ENCODE measurements at places on chromosomes 1 and 21. TPM values are rescaled to one million over a fixed set of nuclear protein-coding genes. Genes with fewer than 3 reads are reported as not detected.

The CD34 gene
- total RNA-seq = 41.0 TPM

GRCh38 chr1:14136881-14137280 is 436.9 kb downstream of the PRDM2 start:
- DNase-seq = no peak
- H3K4me1 ChIP-seq = peaks cover 4% of the 10 kb centered on the region
- H3K36me3 ChIP-seq = no peaks in the 10 kb centered on the region
- H3K4me3 ChIP-seq = no peak overlapping the region
- H3K27ac ChIP-seq = no peak overlapping the region

DNA sequence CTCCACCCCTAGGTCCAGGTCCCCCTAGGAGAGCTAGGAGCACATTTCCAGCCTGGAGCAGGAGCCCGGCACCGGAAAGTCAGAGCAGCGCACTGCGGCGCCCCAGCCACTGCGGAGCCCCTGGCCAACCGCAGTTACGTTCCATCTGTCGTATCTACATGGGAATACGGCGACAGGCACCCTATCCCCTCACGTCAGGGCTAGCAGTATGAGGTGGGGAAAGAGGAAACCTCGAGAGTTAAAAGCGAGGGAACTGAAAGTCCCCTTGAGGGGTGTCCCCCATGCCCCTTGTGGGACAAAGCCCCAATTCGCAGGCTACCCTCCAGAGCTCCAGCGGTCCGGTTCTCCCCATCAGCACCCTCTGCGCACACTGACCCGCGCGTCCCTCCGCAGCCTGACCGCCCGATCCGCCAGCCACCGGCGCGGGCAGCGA is 995 bp downstream of the COLGALT2 start:
- H3K36me3 ChIP-seq = no peaks in the 10 kb centered on the region
- H3K4me3 ChIP-seq = peak overlapping the region; percentile 60
- H3K4me1 ChIP-seq = peaks cover 8% of the 10 kb centered on the region
- H3K27me3 ChIP-seq = no peaks in the 10 kb centered on the region
- no peak for DNase-seq

The HENMT1 gene
- total RNA-seq = 5.7 TPM

The PRAMEF12 gene
- not detected for total RNA-seq
